ENCODE measurements at places on chromosomes 11 and 22.

GRCh38 chr11:44936525-44936924 is 14.2 kb downstream of the TP53I11 start:
- peak; percentile 86 for DNase-seq

GRCh38 chr11:10303558-10304363 is 1.1 kb upstream of the ADM start:
- peak; percentile 45 for DNase-seq

- DNase-seq: no peak
Measured at GRCh38 chr11:45217991-45218390, 68.2 kb downstream of the SYT13 start.

DNA sequence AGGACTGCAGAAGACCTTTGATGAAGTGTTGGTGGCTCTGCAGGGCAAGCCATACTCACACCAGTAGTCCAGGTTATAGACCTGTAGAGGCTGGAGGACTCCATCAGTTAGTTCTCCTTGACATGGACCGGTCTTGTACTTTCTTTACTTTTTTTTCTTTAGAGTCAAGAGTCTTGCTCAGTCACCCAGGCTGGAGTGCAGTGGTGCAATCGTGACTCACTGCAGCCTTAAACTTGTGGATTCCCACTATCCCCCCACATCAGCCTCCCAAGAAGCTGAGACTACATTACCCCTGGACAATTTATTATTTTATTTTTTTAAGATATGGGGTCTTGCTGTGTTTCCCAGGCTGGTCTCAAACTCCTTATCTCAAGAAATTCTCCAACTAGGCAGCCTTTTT is 49.6 kb upstream of the E2F8 start:
- DNase-seq: no peak

- no peak for DNase-seq
Measured at GRCh38 chr11:96373826-96374225, 15.9 kb downstream of the CCDC82 start.

- peak; percentile 28 for DNase-seq
Measured at GRCh38 chr11:65425971-65426838, 3.6 kb downstream of the NEAT1 start.

DNA sequence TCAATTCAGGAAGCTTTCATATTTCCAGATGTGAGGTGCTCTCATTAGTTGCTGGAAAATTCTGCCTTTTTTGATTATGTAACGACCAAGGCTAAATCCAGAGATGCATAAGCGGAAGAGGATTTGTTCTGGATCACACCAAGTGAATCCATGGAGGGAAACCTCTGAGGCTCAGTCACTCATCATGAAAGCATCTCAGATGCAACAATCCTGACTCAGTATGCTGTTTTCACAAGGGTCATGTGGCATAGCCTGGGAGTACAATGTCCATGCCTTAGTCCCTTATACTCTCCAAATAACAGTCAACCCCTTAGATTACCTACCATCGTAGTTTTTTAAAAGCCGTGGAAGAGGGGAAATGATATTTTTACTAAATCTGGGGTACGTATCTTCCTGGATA is 445.6 kb downstream of the NTM start:
- no peak for DNase-seq
